ENCODE measurements at places on chromosomes 13 and 19. TPM values are rescaled to one million over a fixed set of nuclear protein-coding genes. Genes with fewer than 3 reads are reported as not detected.

COQ8B gene
- 30.3 TPM for polyA plus RNA-seq

ARID3A gene
- polyA plus RNA-seq = 28.3 TPM

CFD gene
- 2.1 TPM for polyA plus RNA-seq

ZNF177 gene
- 14.3 TPM for polyA plus RNA-seq

NTN5 gene
- polyA plus RNA-seq = 1.1 TPM

FSD1 gene
- polyA plus RNA-seq = 7.2 TPM

VAV1 gene
- 1.5 TPM for polyA plus RNA-seq

NECTIN2 gene
- 139 TPM for polyA plus RNA-seq

KCNN1 gene
- polyA plus RNA-seq = 5.6 TPM

PGLYRP1 gene
- 0.32 TPM for polyA plus RNA-seq

SERPINE3 gene
- polyA plus RNA-seq = 0.95 TPM

DNA sequence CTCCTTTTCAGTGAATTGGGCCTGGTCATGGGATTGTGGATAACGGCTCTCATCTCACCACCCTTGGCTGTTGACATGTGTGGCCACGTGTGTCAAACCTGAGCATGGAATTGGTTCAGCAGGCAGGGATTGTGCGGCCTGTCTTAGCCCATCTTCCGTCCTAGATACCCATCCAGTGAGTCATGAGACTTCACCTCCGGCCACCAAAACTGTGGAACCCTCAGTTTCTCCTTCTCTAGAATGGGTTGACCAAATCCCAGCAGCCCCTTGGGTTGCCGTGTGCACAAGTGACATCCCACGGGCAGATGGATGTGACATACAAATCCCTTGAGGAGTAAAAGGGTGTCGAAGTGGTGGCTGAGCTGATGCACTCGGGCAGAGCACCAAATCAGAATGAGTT lies 6.7 kb downstream of the GGN start:
- no peak for DNase-seq

DNA sequence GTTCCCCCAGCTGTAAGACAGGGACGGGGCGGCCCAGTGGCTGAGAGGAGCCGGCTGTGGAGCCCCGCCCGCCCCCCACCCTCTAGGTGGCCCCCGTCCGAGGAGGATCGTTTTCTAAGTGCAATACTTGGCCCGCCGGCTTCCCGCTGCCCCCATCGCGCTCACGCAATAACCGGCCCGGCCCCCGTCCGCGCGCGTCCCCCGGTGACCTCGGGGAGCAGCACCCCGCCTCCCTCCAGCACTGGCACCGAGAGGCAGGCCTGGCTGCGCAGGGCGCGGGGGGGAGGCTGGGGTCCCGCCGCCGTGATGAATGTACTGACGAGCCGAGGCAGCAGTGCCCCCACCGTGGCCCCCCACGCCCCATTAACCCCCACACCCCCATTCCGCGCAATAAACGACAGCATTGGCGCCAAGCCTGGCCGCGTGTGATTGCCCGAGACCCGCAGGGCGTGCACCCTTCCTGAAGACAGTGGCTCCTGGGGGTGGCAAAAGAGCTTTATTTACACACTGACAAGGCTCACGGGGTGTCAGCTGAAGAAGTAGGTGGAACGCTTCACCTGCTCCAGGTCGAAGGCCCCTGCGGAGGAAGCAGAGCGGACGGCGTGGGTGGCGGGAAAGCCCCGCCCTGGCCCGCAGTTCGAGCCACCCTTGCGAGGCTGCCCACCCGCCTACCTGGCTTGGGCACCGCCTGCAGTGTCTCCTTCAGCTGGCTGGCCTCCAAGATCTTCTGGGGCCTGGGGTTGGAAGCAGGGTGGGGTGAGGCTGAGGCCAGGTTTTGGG lies 16.4 kb downstream of the POLRMT start:
- no peak for DNase-seq

DNA sequence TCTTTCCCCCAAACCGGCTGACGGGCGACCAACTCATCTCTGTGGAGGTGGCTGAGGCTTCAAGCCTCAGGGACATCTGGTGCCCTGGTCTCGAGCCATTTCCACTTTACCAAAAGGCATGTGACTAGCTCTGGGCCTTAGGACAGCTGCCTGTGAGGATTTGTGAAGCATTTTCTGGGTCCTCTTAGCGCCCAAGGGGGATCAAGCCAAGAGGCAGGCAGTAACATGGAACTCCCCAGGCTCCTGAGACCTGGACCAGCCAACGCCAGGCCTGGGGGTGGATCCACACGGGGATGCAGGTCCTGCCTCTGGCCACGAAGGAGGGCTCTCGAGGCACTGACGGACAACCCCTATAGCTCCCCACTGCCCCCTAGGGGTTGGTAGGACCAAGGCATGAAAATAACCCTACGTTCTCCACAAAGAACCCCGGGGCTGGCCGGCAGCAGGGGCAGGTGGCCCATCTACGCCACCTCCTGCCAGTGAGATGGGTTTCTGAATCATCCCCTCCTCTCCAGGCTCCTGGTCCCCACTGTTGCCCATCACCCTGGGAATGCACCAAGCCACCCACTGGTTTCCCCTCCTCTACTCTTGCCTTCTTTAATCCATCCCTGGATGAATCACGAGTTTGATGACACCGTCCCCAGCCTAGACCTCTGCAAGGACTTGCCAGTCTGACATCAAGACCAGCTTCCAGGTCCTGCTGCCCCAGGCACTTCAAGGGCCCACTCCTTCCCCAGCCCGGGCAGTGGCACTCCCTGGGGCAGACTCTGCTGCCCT lies 7.0 kb upstream of the MYDGF start:
- DNase-seq = no peak

GRCh38 chr13:32538143-32538620 lies 413 bp downstream of the N4BP2L2 start:
- peak; percentile 41 for DNase-seq

GRCh38 chr19:16571283-16571682 lies 932 bp downstream of the SLC35E1 start:
- no peak for DNase-seq

GRCh38 chr13:95241321-95241720 lies 59.9 kb downstream of the ABCC4 start:
- no peak for DNase-seq

GRCh38 chr13:42474954-42475353 lies 99.0 kb upstream of the TNFSF11 start:
- no peak for DNase-seq

GRCh38 chr19:38656171-38656981 lies 8.9 kb downstream of the ACTN4 start:
- DNase-seq = no peak

DNA sequence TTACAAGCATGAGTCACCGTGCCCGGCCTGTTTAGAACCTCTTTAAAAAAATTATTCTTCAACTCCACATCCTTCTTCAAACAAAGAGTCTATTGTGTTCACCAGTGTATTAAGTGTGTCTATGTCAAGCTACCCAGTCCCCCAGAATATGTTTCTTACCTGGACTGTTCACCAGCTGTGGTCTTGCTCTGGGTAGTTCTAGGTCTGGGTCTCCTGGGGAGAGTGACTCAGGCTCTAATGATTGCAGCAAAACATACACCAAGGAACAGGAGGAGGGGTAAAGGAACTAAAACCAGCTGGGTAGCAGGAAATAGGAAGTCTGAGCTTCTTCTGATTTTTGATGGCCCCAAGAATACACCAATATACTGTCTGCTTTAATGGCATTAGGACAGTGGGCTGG lies at the start of gene FPR1:
FPR1 (minus strand) TSS at position 224 of the 400 bp plus-strand sequence. CDS start 4,884 bp downstream, outside the sequence.
- no peak for DNase-seq

GRCh38 chr19:6459262-6460098 lies at the start of gene SLC25A23:
TSS of gene SLC25A23 (minus strand) at chr19:6459792. CDS start at chr19:6459628, 164 bp downstream.
- DNase-seq = peak; percentile 75

DNA sequence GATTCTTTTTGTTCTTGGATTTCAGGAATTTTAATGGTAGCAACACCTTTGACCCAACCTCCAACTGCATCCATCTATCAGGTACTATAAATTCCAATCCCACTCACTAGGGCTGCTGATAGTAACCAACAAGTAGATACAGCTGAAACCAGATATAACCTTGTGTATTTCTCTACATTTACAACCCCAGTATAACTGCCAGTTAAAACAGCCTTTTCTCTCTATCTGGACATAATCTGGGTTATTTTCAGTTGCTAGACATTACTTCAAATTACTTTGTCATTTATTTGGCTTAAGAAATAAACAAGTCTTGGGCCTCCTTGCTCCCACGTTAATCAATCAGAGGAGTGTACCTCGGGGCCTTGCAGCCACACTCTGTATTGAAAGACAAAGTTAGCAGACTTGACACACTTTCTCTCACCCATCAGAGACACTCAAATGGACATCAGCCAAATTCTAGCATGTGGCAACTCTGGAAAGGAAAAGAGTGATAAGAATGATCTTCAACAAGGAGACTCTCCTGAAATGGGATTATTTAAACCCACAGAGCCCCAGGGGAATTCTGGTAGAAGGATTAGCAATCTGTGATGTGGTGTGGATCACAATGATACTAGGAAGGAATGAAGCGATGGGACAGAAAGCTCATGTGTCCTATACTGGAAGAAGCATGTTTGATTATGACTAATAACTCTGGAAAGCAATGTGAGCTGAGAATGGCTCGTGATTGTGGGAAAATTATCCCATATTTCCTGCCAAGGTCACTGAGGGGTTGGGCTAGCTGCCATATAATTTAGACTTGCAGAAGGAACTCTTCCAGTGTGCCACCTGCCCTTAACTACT lies 157.5 kb downstream of the FLT1 start:
- peak; percentile 30 for DNase-seq

GRCh38 chr19:38360351-38360750 lies 14.0 kb upstream of the PSMD8 start:
- DNase-seq = no peak

GRCh38 chr13:50783717-50784290 lies 59.7 kb downstream of the DLEU7 start:
- no peak for DNase-seq

DNA sequence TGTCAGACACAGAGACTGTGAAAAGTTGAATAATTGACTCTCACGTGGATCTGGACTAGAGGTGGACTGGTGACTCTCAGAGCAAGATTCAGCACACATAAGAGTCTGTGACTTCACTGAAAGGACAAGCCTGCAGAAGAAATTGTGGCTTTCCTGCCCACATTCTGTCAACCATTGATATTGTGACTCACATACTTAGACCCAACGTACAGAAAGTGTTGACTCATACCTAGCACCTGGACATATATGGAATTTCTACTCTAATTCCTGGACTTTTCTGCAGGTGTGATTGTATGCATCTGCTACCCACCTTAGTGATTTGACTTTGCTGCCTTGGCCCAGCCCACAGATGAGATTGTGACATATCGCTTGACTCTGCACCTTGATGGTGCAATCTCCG lies 15.6 kb upstream of the ZNF730 start:
- no peak for DNase-seq

DNA sequence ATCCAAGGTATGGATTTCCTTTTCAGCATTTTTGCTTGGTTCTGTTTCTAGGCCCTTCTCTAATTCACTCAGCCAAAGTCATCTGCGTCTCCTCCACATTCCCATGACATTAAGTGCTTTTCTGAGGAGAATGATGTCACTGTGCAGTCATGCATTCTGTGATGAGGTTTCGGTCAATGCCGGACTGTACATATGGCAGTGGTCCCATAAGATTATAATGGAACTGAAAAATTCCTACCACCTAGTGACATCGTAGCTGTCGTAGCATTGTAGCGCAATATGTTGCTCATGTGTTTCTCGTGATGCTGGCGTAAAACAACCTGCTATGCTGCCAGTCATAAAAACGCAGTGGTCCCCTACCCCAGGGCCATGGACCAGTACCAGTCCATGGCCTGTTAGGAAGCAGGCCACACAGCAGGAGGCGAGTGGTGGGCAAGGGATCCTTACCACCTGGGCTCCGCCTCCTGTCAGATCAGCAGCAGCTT lies 63.4 kb upstream of the TNFRSF19 start:
- DNase-seq = peak; percentile 57

- DNase-seq = no peak
Measured at GRCh38 chr13:97468331-97468730, 34.4 kb downstream of the RAP2A start.

DNA sequence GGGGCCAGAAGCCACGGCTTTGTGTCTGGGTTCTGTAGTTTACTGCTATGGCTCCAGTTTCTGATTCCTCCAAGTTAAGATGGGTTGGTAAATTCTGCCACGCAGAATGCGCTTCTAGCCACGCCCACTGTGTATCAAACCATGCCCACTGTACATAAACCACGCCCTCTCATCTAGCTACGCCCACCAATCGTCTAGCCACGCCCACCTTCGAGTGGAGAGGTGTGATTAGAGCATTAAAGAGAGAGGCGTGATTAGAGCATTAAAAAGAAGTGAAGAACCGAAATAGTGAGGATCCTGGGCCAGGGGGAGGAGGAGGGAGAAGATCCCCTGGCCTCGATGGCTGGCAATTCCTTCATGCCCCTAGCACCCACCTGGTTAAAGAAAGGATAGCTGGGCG lies 43.7 kb upstream of the ADGRE5 start:
- DNase-seq = no peak

DNA sequence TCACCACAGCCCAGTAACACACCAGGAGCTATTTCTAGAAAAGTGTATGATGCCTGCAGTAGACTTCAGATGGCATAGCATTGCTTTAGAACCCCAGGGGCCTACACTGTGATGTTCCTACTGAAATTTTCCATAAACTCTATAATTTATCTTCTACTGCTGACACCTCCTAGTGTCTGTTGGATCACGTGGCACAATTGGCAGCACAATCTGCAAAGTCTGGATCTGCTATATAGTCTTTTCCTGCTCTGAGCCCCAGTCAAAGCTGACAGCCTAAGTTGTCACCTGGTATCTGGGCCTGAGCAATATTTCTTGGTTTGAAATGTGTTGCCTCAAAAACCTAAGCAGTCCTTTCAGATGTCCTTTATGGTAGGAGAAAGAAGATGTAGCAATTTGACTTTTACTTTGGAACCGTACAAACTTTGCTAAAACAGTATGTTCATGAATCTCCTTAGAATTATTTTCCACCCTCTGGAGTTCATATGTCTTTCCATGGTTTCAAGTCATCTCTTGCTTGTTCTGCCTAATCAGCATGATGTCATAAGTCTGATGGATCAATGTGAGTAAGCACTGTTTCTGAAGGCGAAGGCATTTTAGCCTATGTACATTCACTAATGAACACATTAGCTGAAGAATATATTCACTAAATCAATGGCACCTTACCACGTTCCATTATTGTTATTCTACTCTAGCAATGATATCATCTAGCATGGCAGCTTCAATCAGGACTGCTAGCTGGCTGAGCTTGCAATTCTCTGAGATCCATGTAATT lies 536.5 kb upstream of the NBEA start:
- no peak for DNase-seq

GRCh38 chr19:47411101-47411500 lies 8.2 kb downstream of the MEIS3 start:
- no peak for DNase-seq

GRCh38 chr13:98365302-98365701 lies 188.2 kb upstream of the RNF113B start:
- no peak for DNase-seq

GRCh38 chr19:12801466-12802266 lies at the start of the genes PRDX2 and THSD8:
TSS of gene PRDX2 (minus strand) at chr19:12801800. CDS start at chr19:12801261, 539 bp downstream.
TSS of gene THSD8 (plus strand) at chr19:12802069. CDS start at chr19:12802072, 3 bp downstream.
- peak; percentile 81 for DNase-seq

GRCh38 chr13:21894091-21894490 lies 223.2 kb downstream of the FGF9 start:
- DNase-seq = no peak
